ENCODE measurements at places on chromosomes 2 and 18.
A peak's percentile ranks its signal among the peaks of the same experiment; 100 is the strongest.

GRCh38 chr2:19078709-19079108 is 279.7 kb downstream of the OSR1 start:
- DNase-seq: no peak

- DNase-seq: peak; percentile 57
Measured at GRCh38 chr2:171225302-171225980, 64.7 kb upstream of the TLK1 start.

- no peak for DNase-seq
Measured at GRCh38 chr2:34311816-34312215, 712.7 kb upstream of the FAM98A start.

DNA sequence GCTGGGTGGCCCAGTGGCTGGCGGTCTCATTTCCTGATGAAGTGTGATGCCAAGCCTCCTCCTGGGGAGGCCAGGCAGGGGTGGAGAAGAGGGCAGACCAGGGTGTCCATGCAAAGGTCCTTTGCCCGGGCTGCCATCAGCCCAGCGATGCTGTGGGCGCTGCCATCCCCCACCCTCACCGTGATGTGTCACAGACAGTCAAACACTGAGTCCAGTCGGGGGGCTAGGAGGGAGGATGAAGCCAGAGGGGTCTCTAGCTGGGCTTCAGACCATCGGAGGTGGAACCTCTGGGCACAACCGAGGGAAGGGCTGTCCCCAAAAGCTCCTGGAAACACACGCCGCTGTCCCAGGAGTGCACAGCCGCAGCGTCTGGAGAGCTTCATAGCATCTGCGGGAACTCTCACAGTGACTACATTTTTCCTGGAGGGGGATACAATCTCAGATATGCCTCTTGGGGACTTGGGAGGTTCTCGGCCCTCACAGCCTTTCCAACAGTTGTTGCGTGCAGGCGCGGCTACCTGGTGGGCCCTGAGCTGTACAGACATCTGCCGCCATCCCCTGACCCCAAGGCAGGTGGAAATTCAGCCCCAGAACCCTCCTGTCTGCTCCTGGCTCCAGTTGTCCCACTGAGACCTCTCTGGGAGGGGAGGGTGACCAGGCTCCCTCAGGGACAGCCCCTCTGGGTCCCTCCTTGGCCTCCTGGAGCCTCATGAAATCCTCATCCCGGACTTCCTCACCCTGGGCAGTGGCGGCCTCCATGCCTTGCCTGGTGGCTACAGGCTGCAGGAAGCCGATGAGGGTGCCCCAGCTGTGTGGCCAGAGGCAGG is 26.5 kb upstream of the OTOS start:
- no peak for DNase-seq

DNA sequence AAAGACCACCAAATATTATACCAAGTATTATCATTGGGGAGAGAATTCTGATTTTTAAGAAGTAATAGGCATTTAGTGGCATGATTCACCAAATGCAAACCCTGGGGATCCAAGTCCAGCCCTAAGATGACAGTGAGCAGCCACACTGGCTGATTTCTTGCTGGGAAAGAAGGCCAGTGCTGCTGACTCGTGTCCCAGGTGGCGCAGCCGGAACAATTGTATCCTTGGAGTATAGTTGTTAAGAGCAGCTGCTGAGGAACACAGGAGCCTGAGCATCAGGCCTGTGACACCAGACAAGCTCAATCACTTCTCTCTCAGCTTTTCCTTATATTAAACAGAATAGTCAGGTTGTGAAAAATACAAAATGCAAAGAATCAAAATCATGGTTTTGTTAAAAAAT is 48.4 kb downstream of the LRP1B start:
- DNase-seq: no peak

DNA sequence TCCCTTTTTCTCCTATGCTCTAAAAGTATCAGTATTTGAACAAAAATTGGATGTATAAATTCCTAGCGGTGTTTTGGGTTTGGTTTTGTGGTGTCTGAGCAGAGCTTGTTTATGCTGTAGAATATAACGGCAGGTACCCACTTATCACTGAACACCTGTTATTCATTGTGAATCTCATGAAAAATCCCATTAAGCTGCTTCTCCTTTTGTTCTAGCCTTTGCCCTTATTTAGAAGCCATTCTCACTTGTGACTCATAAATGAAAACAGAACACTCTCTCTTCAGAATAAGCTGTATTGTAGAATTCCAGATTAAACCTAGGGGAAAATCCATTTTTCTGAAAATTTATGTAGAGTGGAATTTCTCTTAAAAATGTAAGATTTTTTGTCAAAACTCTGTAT is 104.0 kb downstream of the PRPF40A start:
- no peak for DNase-seq

- no peak for DNase-seq
Measured at GRCh38 chr2:134667081-134667480, 51.7 kb downstream of the TMEM163 start.

DNA sequence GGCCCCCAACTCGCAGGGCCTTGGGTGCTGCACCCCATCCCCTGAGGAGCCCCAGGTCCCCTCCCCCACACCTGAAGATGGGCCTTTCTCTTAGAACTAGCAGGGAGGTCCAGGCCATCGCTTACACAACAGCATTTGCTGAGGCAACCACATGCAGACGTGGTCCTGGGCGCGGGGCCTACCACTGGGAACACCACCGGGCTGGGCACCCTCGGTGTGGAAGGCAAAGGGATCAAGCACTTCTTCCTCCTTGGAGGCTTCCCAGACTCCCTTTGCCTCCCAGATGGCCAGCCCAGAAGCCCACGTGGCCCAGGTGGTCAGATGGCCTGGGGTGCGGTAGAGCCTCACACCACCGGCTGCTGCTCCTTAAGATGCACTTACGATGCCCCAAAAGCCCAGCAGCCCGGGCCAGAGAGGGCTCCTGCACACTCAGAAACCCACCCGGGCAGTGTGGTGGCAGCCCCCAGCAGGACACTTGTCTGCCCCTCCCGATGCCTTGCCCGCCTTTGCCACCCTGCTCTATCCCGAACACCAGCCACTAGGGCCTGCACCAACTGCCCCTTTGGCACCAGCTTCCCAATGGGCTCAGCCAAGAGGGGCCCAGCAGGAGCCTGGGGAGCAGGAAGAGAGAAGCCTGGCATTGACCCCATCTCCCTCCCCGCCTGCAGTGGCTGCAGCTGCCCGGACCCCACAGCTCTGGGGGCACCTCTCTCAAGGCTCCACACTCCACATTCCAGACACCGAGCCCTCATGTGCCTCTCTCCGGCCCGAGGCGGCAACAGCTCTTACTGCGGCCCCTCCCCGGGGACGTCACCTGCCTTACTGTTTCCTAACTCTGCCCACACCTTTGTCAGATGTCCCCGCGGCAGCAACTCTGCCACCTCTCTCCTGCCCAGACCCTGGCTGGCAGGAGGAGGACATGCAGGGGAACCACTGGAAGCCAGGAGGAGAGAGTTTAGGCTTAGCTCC is 13.9 kb upstream of the MLPH start:
- DNase-seq: no peak
